Karpas-422 (cell line): ENCODE measurements at places on chromosomes 13 and 19.

DNA sequence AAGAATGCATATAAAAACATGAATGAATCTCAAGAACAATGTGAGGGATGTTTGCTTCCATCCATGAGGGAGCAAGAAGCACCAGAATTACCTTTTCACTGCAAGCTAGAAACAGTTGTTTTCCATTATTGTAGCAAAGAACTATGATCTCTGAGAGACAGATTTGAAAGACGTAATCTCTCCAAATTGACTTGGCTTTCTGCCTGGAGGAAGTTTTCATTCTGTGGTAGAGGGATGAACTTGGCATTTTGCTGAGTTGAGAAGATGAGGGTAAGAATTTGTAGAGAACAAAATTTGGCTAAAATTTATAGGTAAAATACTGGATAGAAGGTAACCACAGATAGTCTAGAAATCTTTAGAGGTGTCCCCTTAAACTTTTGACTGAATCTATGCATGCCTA lies 496.8 kb downstream of the TDRD3 start:
- no peak for DNase-seq

DNA sequence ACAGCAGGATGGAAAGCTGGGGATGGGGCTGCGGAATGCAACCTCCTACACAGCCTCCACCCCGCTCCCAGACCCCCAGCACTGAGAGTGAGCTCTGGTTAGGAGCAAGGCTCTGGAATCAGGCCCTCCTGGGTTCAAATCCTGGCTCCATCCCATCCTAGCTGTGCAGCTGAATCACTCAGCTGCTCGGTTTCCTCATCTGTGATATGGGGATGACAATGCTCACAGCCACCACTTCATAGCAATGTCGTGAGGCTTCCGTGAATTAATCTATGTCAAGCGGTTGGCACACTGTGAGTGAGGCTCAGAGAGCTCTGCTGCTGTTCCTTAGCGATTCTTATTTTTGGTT lies 538 bp downstream of the ACP7 start:
- DNase-seq = no peak

GRCh38 chr13:24134231-24134630 lies 26.3 kb upstream of the SPATA13 start:
- DNase-seq = no peak

DNA sequence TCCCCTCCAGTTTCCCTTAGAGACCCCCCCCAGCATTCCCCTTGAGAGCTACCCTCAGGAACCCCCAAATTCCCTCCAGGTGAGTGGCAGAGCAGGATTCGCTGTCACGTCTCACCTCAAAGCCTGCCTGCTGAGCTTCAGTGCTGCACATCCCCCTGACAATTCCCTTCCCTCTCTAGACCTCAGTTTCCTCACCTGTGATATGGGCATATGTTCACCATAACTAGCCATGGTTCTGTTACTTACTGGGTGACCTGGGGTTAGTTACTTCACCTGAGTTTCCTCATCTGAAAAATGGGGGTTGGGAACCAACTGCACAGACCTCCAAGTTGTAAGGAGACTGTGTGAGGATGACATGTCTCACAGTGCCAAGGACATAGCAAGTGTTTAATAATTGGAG lies 75.5 kb downstream of the RYR1 start:
- no peak for DNase-seq

DNA sequence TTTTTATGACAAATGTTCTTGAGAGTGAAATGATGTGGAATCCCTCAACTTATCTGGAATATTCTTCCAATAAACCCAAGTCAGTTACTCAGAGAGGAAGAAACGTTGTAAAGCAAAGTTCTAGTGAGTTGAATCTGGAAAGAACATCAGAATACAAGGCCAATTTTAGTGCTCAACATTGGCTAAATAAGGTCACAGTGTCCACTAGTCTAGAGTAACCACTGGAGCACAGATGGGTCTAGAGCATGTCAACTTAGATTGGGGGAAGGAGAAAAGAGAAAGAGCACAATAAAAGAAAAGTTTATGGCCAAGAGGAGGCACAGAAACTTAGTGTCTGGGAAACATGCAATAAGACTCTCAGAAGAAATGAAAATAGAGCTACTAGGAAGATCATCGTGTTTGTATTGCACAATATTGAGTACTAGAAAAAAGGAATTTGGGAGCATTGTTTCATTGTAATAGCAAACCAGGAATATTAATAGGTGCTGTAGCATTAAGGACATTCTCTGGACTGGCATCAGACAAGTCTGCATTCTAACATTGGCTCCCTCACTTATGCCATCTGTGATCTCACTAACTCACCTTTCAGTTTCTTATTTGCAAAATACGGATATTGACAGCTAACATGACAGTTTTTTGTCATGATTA lies 1318.5 kb downstream of the PCDH9 start:
- no peak for DNase-seq

- peak; percentile 47 for DNase-seq
Observed at GRCh38 chr19:480016-480855, 16.1 kb upstream of the MADCAM1 start.

DNA sequence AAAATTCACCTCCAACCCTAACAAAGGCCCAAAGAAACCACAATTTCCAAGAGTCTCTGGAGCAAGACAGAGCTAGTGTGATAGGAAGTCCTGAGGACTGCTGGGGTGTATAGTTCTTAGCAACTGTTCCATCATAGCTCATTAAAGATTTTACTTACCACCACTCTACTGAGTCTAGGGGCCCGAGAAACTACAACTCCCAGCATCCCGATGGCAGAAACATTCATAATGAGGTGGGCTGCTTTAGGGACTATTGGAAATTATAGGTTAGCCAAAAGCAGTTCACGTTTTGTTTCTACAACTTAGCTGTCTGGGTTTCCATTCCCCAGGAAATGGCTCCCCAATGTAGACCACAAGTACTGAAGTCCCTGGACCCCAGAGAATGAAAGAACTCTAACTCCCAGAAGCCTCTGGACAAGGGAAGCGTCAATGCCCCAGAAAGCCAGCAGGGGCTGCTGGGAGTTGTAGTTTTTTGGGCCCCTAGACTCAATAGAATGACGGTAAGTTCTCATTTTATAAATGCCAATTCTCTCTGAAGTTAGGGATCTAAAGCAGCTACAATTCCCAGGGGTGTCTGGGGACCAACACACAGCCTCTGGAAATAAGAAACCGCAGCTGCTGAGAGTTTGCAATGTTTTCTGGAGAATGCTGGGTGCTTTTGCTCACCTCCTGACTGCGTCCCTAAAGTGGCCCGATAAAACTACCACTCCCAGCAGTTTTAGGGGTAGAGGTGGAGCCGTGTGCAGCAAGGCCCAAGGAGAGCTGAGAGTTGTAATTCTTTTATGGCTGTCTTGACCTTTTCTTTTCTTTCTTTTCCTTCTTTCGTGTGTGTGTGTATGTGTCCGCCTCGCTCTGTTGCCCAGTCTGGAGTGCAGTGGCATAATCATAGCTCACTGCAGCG lies 11.1 kb downstream of the FTL start:
- peak; percentile 88 for DNase-seq
